Left hindlimb (tissue), 1 donor: ENCODE measurements at places on chromosomes 11 and 22.

GRCh38 chr11:123674297-123674696, 19.9 kb upstream of the SCN3B start:
- DNase-seq: no peak

DNA sequence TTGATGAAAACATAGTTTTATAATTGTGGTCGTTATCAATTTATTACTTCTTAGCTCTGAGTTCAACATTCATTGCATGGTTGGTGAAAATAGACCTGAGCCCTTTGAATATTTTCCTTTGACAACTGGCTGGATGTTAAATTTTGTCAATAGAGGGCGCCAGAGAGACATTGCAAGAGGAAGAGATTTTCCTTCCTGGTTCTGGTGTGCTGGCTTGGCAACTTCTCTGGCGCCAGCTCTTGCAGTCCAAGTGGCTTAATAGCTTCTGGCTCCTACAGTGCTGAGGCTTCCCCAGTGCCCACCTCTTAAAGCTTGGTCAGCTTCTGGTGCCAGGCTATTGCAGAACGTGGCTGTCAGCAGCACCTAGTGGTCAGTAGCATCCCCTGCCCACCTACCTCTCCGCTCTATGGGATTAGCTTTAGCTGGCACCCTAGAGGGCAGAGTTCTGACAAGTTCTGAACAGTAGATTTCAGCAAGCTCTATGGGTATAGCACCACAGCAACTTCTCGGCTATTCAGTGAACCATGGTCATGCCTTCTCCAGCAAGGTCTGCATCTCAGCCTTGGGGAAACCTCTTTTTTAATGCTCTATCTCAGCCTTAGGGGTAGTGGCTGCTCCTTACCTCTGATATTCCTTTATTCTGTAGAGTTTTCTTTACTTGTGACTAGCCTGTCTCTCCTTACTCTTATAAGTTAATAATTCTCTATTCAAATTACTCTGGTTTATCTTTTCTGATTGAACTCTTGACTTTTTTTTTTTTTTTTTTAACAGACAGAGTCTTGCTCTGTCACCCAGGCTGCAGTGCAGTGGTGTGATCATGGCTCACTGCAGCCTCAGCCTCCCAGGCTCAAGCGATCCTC, 59.4 kb downstream of the ACER3 start:
- peak; percentile 76 for DNase-seq

- DNase-seq: no peak
These were observed 5.0 kb downstream of the TUB start for GRCh38 chr11:8086001-8086479.

GRCh38 chr11:5620651-5621521, 3.9 kb upstream of the TRIM34 start:
- no peak for DNase-seq

DNA sequence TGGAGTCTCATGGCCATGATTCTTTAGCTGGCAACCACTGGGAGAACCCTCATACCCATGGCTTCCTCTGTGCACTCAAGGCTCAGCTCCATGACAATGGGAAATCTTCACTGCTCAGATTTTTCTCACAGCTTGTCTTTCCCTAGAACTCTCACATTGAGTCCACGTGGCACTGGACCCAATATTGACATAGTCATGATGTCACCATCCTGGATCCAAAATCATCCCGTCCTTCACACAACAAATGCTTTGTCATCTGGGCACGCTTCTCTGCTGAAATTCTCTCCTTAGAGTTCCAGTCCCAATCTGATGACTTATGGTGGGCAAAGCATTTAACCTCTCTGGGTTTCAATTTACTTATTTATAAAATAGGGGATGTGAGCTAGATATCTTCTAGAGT, 37.7 kb upstream of the CD44 start:
- no peak for DNase-seq

- DNase-seq: peak; percentile 81
These were observed at the start of gene KMT5B for GRCh38 chr11:68213135-68213515. Gene KMT5B, minus strand, starts transcription at chr11:68213296. Its CDS starts 23,220 bp downstream, at chr11:68190076.

DNA sequence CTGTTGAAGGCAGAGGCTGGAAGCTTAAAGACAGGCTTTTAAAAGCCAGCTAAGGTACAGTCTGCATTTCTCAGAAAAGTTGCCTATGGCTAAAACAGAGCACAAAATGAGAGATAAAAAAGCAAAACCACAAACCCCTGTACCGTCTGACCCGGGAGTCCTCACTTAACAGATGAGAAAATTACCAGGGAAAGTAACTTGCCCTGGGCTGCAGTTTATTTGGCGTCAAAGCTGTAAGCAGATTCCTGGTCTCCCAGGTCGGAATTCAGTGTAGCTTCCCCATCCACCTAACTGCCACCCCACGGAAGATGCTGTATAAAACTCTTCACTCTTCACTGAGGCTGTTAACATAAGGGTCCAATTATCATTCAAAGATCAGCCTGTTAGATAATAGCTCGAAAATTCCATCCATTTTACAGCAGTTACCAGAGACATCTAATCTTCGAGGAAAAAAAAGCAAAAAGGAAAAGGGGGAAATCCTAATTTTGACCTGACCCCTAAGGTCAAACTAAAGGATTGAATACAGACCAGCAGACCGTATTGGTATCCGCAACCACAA, 1.5 kb downstream of the TCF20 start:
- no peak for DNase-seq

GRCh38 chr11:85779956-85780640, 30.8 kb downstream of the SYTL2 start:
- DNase-seq: no peak

DNA sequence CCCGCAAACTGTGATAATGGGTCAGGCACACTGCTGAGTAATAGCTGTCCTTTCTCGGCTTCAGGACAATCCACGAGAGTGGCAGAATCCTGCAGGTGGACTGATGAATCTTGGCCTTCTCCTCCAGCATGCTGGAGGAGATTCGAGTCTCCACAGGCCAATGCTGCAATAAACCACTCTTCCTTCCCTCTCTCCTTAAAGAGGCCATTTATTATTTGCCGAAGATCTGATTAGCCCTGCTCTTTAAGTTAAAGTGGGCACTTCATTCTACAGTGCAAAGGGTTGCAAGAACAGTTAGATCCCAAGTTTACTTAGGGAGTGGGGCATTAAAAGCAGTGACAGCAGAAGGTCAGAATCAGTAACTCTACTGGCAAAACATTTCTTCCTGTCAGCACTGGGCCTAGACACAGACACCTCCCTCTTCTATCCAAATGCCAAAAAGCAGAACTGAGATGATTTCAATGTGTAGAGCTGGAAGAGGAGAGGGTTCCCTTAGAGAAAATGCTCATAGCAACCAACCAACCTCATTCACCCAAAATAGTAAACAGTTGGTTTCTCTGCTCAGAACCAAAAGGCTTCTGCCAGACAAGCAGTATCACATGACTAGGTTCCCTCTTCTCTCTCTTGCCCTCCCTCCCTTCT, 121.7 kb downstream of the SGSM3 start:
- no peak for DNase-seq

DNA sequence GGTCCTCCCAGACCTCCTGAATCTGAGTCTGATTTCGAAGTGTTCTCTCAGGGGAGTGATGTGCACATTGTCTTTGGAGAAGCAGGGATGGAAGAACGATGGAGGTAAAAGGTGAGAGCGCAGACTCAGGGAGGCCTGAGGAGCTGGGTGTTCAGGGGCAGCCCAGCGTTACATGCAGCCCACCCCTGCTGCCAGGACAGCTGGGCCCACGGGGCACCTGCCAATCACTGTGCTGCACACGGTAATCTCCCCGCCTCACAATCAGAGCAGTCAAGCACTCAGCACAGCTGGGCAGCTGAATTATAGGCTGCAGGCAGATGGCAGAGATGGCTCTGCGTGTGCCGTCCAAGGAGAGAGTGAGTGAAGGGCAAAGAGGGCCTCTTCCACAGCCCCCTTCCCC, 17.9 kb upstream of the HTR3A start:
- no peak for DNase-seq

DNA sequence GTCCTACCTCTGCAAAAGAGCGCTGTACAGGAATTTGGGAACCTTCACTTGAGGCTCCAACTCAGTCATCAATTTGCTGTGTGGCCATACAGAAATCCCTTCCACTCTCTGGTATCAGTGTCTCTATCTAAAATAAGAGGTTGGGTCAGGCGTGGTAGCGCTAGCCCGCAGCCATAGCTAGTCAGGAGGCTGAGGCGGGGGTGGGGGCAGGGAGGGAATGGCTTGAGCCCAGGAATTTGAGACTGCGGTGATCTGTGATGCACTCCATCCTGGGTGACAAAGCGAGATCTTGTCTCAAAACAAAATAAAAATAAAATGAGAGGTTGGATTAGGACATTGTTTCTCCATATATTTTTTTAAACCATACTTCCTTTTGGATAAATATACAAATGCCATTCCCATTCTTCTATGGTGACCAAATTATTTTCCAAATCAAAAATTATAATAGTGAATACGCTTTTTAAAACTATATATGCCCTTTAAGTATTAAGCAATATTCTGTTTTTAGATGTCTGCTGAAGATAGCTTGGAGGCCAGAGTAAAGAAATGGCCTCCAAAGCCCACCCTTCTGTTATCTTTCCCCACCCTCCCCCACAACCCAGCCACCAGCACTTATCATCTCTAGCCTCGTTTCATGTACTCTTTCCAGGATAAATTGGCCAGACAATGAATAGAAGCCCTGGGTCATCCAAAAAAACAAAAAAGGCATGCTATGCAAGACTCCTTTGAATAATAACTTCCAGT, 87.2 kb downstream of the PLEKHA7 start:
- no peak for DNase-seq

GRCh38 chr11:61526956-61527731, 18.6 kb downstream of the LRRC10B start:
- DNase-seq: no peak

- DNase-seq: no peak
These were observed 46.9 kb downstream of the LUZP2 start for GRCh38 chr11:24543771-24544170.

DNA sequence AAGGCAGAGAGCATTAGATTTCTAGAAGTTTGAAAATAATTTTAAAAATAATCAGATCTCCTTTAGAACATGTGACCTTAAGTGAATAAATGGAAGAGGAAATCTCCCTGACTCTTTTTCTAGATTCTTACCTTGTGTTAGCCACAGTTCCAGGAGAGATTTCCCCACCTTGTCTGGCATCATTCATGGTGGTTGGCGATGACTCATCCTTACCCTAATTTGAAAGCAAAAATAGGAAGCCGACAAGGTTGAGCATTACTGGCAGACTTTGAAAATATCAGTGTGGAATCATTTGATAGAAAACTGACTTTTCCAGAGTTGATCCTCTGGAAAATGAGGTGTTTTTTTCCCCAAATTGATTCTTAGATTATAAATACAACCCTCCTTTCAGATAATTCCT, 48.1 kb downstream of the CNTN5 start:
- DNase-seq: no peak

DNA sequence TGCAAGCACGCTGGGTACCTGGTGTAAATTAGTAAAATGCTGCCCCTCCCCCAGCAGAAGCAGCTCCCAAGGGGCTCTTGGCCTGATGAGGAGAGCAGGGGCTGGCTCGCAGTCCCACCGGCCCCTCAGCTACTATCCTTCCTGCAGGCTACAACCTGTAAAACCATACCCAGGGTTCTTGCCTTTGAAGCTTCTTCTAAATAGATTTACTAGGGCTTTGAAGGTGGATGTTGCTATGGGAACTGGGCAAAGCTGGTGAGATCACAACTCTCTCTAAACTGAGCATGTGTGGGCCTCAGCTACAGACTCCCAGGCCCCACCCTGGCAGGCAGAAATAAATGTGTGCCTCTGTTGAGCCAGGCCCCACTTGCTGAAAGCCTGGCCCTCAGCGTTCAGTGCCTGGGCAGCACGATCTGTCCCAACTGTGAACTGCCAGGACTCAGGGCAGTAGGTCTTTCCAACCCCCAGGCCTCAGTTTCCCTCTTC, 18.5 kb downstream of the CD5 start:
- no peak for DNase-seq

- DNase-seq: no peak
These were observed 57.6 kb downstream of the RNF169 start for GRCh38 chr11:74806267-74806666.

DNA sequence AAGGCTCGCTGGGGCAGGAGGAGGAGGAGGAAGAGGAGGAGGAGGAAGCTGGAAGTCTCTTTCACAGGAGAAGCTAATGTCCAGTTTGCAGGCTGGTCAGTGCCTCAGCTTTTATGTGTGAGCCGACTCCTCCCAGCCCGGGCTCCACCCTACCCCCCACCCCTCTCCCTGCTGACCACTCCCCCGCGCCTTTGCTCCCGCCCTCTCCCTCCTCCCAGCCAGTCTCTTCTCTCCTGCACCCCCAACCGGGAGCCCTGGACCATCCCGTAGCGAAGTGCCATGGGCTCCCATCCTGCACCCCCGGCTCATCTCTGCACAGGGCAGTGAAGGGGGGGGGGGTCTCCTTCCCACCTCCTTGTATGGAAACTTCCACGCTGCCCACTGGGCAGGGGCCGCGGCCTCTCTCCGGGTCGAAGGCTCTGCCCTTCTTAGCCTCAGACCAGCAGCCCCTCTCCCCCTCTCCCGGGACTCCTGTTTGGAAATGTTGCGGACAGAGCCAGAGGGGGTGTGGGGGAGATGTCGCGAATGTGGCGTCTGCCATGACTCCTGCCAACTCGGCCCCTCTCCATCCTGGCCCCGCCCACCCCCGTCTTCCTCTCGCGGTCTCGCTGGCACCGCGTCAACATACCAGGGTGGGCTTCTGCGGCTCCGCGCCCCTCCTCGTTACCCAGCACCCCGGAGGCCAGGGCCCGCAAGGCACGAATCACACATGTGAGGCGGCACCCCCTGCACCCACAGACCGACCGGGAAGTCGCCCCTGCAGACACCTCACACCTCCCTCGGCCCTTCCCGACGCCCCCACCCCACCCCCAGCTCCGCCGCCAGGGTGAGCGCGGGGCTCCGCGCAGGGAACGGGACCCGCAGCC, 1.8 kb downstream of the IGF2 start:
- peak; percentile 93 for DNase-seq

- no peak for DNase-seq
These were observed 118.6 kb downstream of the HIPK3 start for GRCh38 chr11:33375688-33376311.

GRCh38 chr11:119858288-119858687, 129.3 kb upstream of the NECTIN1 start:
- DNase-seq: no peak

DNA sequence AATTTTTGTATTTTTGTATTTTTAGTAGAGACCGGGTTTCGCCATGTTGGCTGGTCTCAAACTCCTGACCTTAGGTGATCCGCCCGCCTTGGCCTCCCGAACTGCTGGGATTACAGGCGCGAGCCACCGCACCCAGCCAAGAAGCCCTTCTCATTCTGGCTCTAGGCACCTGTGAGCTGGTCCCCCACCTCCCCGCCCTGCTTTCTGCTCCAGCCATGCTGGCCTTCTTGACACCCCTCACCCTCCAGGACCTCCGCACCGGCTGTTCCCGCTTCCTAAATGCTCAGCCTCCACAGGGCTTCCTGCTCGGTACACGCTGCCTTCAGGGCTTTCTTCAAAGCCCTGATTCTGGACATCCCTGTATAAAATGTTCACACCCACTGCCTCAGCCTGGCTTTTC, 5.5 kb upstream of the FXYD2 start:
- DNase-seq: no peak
